ENCODE measurements at places on chromosomes 3 and 15. TPM values are rescaled to one million over a fixed set of nuclear protein-coding genes. Genes with fewer than 3 reads are reported as not detected.

The AAGAB gene
- total RNA-seq = 28.4 TPM

- H3K4me3 ChIP-seq = no peak overlapping the region
- DNase-seq = no peak
- no peaks in the 10 kb centered on the region for H3K27me3 ChIP-seq
Measured at GRCh38 chr3:178146406-178146831, 389.8 kb upstream of the KCNMB2 start.

The CLSTN2 gene
- total RNA-seq = 0.03 TPM

- no peaks in the 10 kb centered on the region for H3K4me1 ChIP-seq
- H3K27me3 ChIP-seq = peaks cover 21% of the 10 kb centered on the region
- no peaks in the 10 kb centered on the region for H3K36me3 ChIP-seq
Measured at GRCh38 chr3:126540342-126540849, 16.4 kb downstream of the CHST13 start.

- DNase-seq = no peak
- H3K27ac ChIP-seq = no peak overlapping the region
- no peaks in the 10 kb centered on the region for H3K27me3 ChIP-seq
- H3K4me1 ChIP-seq = no peaks in the 10 kb centered on the region
- H3K36me3 ChIP-seq = peaks cover 15% of the 10 kb centered on the region
Measured at GRCh38 chr15:101676921-101677329, 24.7 kb upstream of the TM2D3 start.

The KNL1 gene
- total RNA-seq = 2.8 TPM

The GPX1 gene
- total RNA-seq = 73.8 TPM

The PLSCR2 gene
- total RNA-seq = not detected

The GPR62 gene
- total RNA-seq = not detected

DNA sequence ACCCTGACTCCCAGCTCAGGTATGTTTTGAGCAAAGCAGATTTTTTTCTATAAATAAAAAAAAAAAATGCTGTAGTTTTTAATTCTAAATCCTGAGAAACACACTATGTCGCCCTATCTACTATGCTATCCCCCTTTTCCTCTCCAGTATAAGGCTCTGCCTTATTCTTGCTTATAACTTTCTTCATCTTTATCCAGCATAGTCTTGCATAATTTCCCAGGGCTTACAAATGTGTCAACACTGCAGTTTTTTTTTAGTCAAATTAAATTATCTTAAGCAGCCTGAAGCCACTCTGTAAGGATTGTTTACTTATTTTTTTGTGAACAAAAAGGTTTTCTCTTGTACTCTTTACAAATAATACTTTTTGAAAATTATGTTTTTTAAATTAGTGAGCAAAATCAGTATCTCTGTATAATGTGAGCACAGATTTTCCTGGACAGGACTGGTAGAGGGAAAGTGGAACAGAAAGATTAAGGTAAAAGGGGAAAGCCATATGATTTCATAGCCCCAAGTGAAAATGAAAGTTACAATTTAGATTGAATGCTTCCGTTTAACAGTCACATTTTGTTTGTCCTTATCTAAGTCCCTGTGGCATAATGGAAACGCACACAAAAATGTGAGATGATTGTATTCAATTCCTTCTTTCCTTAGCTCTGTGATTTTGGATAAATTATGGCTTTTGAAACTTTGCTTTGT lies 5.6 kb upstream of the PYDC2 start:
- no peak overlapping the region for H3K4me3 ChIP-seq
- H3K36me3 ChIP-seq = no peaks in the 10 kb centered on the region
- no peaks in the 10 kb centered on the region for H3K4me1 ChIP-seq
- no peaks in the 10 kb centered on the region for H3K27me3 ChIP-seq
- no peak overlapping the region for H3K27ac ChIP-seq

- no peak overlapping the region for H3K27ac ChIP-seq
- no peaks in the 10 kb centered on the region for H3K4me1 ChIP-seq
- H3K36me3 ChIP-seq = no peaks in the 10 kb centered on the region
- H3K4me3 ChIP-seq = no peak overlapping the region
Measured at GRCh38 chr15:48500595-48500994, 144.9 kb downstream of the FBN1 start.

DNA sequence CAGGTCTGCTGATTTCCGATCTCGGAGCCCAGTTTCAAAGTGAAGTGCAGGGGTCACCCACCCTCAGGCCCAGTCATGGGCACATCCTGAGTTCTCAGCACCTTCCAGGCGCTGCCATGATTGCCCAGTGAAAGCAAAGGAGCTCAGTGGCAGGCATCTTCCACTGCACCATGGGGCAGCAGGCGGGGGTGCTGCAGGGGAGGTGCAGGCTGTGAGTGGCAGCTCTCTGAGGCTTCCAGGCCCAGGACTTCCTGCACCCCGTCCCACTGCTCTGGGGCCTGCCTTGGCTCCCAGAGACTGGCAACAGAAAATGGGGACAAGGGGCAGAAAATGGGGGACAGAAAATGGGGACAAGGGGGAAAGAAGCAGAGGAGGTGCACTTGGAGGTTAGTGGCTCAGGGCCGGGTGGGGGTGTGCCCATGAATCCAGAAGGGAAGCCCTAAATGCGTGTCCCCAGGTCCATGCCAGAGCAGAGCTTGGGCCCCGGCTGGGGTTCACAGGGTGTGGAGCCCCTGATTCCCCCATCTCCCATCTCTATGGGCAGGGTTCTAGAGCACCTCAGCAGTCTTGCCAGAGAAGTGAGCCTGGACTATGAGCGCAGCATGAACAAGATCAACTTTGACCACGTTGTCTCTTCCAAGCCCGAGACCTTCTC lies 28.0 kb downstream of the DNAH1 start:
- DNase-seq = no peak
- peaks cover 51% of the 10 kb centered on the region for H3K36me3 ChIP-seq
- H3K27me3 ChIP-seq = no peaks in the 10 kb centered on the region
- H3K4me1 ChIP-seq = no peaks in the 10 kb centered on the region

The CISH gene
- 37.4 TPM for total RNA-seq

DNA sequence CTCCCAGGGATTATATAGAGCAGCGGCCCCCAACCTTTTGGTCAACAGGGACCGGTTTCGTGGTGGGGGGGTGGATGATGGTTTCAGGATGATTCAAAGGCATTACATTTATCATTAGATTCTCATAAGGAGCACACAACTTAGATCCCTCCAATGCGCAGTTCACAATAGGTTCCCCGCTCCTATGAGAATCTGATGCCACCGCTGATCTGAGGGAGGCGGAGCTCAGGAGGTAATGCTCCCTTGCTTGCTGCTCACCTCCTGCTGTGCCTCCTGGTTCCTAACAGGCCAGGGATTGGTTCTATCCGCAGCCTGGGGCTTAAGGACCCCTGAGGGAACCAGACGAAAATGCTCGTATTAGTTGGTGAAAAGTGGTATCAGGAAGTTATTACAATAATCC lies 1.3 kb upstream of the HACD2 start:
- H3K4me1 ChIP-seq = peaks cover 15% of the 10 kb centered on the region
- peaks cover 8% of the 10 kb centered on the region for H3K36me3 ChIP-seq
- H3K4me3 ChIP-seq = peak overlapping the region; percentile 83
- DNase-seq = no peak

DNA sequence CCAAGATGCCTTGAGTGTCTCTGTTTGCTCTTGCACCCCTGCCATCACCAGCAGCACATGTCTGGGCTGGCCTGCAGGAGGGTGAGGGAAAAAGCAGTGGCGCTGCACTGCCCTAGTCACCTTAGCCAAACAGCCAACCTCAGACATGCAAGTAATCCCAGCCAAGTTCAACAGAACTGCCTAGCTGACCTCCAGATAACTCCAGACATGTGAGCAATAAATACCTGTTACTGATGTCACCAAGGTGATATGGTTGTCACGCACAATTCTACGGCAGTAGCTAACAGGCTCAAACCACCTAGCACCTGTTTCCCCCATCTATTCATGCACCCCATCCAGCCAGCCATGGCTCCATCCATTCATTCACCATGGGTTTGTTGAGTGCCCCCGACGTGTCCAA lies 99.9 kb downstream of the SRGAP3 start:
- H3K4me3 ChIP-seq = no peak overlapping the region
- H3K27ac ChIP-seq = no peak overlapping the region
- H3K4me1 ChIP-seq = no peaks in the 10 kb centered on the region
- H3K27me3 ChIP-seq = no peaks in the 10 kb centered on the region
- DNase-seq = no peak

- H3K27me3 ChIP-seq = no peaks in the 10 kb centered on the region
- no peaks in the 10 kb centered on the region for H3K4me1 ChIP-seq
- no peaks in the 10 kb centered on the region for H3K36me3 ChIP-seq
- no peak for DNase-seq
Measured at GRCh38 chr3:23594894-23595670, 210.7 kb upstream of the UBE2E1 start.

The MUC4 gene
- total RNA-seq = 0.07 TPM

DNA sequence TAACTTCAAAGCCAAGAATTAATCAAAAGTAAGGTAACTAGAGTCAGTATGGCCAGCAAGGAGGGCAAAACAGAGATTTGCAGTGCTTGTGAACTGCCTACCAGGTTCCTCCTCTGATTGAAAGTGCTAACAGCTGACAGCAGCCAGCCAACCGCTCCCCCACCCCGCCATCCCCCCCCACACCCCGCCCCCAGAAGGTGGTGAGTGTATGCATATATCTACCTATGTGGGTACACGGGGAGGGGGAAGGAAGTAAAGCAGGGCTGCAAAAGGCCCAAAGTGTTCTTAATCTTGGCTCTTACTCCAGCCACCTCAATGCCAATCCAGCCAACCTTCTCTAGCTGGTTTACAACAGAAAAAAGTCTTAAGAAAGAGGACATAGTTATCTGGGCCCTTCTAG lies 50.7 kb downstream of the RAF1 start:
- H3K36me3 ChIP-seq = no peaks in the 10 kb centered on the region
- peaks cover 9% of the 10 kb centered on the region for H3K4me1 ChIP-seq
- no peak overlapping the region for H3K4me3 ChIP-seq
- peak overlapping the region; percentile 14 for H3K27ac ChIP-seq
- no peaks in the 10 kb centered on the region for H3K27me3 ChIP-seq

DNA sequence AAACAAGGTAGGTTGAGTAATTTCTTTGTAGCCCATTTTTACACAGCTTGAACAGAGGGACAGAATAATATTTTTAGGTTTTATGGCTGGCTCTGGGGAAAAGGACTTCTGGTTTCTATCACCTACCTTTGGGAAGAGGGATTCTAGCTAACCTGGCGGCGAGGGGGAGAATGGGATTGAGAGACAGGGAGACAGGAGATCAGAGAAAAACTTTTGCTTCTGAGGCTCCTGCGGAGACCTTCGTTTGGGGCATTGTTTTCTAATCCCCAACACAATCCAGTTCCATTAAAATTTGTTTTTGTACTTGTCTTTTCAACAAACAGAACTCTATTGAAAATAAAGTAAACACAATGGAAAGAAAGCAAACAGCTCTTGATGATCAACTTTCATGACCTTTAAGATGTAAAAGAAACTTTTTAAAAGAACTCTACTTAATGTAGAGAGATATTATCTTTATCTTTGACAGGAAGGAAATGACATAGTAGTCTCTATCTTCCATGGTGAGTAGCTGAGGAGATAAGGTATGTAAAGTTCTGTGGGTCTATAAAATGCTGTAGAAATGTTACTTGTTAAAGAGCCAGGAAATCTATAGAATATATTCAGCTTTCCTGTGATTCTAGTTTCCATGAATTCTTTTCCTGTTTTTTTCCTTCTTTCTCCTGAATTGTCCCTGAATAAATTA lies 37.0 kb upstream of the P2RY1 start:
- H3K36me3 ChIP-seq = no peaks in the 10 kb centered on the region
- H3K27me3 ChIP-seq = no peaks in the 10 kb centered on the region
- no peak for DNase-seq

The CIDEC gene
- total RNA-seq = 0.66 TPM

DNA sequence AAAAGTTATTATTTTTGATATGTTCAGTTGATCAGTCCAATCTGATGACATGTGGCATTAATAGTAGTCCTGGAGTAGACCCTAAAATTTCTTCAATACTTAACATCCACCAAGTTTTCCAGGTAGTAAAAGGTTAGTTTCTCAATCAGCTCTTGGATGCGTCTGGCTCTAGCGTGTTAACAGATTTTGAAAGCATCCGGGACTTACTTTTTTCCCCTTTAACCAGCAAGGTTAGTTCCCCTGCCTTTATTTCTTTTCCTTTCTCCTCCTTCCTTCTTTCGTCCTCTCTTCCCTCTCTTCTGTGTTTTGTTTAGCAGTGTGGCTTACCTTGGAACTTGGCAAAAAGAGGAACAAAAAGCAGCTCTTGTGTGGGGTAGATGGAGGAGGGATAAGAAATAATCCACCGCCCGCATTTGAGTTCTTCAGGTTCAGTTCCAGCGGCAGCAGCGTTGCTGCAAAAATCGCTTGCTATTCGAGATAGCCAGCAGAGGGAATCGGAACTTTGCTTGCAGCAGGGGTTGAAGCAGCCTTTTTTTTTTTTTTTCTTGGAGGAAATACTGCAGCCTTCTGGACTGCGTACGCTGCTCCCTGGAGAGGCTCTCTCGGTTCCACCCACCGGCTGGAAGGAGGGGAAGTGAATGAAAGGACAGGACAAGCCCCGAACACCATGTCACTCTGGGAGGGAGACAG lies at the start of gene RBMS3:
Gene RBMS3 (plus strand): TSS at position 668 of the 690 bp plus-strand sequence.
- peaks cover 15% of the 10 kb centered on the region for H3K4me1 ChIP-seq
- H3K36me3 ChIP-seq = no peaks in the 10 kb centered on the region
- H3K4me3 ChIP-seq = peak within 1 kb of the TSS; percentile 30
- H3K27ac ChIP-seq = no peak within 1 kb of the TSS
- DNase-seq = no peak

The FBN1 gene
- total RNA-seq = 1.2 TPM

The LRRC31 gene
- not detected for total RNA-seq

DNA sequence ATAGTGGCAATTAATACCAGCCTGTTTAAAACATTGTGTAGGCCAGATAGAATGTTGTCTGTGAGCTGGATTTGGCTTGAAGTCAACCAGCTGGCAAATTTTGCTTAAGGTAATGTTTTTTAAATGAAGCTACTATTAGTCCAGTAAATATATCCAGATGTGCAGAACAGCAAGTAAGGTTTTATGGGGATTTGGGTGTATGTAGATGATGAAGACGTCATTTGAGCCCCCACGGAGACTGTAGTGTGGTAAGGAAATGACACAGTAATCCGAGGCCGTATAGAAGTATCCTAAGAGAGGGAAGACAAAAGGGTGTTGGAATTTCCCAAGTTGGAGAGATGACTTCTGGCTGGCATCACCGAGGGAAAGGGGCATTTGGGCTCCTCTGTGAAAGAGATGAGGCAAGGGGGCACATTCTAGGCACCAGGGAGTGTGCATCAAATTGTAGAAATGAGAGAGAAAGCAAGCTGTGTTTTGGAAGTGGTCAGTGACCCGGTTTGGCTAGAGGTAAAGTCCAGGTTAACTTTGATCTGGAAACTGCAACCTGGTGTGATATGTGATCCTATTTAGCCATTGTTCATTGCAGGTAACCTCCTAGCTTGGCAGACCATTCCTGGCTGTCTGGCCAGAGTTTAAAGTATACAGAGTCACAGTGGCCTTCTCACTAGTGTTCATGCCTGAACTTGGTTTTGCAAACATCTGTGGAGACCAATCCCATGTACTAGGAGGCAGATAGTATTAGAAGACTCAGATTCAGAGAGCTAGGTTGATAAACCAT lies 104.2 kb downstream of the ITPR1 start:
- no peaks in the 10 kb centered on the region for H3K4me1 ChIP-seq
- H3K4me3 ChIP-seq = no peak overlapping the region
- H3K36me3 ChIP-seq = no peaks in the 10 kb centered on the region
- no peaks in the 10 kb centered on the region for H3K27me3 ChIP-seq

The ZNF501 gene
- 5.6 TPM for total RNA-seq

The STAC gene
- not detected for total RNA-seq
